T-helper 17 cell (primary cell): ENCODE measurements at places on chromosomes 3 and 15. TPM values are rescaled to one million over a fixed set of nuclear protein-coding genes. Genes with fewer than 3 reads are reported as not detected.

Gene STRIT1
- total RNA-seq = not detected

Gene HGD
- 2.8 TPM for total RNA-seq

DNA sequence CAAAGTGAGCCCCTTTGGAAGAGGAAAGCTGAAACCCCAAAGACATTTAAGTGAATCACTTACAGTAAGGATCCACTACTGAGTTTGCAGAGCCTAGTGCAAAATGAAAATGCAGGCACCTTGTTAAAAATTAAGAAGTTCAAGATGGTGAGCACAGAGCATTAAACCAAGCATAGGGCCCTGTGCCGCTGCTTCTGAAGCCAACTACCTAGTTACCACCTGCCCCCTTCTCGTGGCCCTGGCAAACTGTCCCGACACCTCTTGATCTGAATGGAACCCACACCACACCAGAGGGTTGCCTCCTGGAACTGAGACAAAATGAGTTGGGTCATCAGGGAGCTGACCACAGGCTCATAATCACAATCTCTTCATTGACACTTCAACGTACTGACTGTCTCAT, 25.6 kb downstream of the LRRC2 start:
- no peak for DNase-seq

DNA sequence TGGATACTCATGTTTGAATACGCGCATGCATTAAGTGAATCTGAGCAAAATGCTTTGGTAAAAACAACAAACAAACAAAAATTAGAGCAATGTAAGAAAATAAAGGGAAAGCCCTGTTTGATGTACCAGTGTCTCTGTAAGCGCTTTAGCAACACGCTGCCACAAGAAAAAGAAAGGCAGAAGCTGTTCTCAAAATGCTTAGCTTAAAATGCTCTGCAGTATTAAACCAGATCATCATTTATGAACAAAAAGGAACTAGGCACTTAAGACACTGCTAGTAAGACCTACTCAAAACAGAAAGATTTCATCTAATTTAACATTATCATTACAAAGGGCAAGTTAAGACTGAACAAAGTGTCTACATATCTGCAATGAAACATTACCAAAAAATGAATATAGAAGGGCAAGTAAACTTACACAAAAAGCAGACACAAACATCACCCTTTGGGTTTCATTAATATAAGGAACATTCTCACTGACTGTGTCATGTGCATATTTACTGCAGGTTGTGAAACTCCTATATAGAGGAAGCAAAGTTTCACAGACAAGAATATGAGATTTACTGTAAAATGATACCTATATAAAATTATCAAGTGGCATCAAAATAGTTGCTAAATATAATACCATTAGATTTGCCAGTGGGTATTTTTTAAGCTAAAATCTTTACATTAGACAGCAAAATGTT, 102.1 kb downstream of the FBXL22 start:
- no peak for DNase-seq
